ENCODE measurements at places on chromosomes 1 and 21.

- DNase-seq: no peak
Measured at GRCh38 chr1:31145648-31146047, 80.1 kb upstream of the PUM1 start.

DNA sequence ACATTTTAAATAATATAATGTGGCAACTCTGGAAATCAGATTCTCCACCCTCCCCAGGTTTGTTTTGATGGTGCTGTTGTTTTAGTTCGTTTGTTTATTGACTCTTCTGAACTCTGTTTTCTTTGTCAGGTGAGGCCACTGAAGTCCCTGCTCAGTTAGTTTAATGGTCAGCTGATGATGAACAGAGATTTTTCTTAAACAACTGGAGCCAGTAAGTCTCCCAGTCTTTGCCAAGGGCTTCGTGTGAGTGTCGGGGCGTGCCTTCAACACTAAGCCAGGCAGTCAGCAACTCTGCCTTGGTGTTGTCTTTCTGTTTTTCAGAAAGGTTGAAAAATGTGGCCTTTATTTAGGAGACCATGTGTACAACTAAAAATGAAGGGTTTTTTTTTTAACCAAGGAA is 58.9 kb downstream of the TEX35 start:
- no peak for DNase-seq

DNA sequence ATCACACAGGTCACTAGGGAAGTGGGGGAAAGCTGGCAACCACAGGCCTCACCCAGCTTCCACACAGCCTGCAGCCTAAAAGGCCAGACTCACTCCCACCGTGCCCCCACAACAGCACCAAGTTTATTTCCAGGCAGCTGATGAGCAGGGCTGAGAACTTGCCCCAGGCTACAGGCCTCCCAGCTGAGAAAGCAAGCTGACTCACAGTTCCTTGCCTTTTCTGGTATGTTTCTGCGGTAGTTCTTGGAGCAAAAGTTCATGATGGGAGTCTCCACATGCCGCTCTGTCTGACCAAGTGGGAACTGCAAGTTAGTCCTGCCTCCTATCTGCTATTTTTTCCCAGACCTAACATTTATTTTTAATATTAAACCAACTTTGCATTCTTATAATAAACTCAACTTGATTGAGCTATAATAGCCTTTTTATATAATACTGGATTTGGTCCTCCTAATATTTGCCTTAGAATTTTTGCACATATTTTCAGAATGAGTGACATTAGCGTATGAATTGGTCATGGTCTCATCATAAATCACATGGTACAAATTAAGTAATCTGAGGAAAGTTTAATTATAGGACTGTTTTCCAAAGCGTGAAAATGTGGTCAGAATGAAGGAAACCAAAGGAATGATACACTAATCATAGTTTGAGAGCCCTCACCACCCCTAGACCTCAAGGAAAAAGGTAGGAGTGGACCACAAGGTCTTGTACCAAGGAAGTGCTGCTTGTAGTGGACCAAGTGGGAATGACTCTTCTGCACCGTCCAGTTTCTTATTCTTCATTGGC is 30.7 kb downstream of the RPAP2 start:
- DNase-seq: peak; percentile 55

DNA sequence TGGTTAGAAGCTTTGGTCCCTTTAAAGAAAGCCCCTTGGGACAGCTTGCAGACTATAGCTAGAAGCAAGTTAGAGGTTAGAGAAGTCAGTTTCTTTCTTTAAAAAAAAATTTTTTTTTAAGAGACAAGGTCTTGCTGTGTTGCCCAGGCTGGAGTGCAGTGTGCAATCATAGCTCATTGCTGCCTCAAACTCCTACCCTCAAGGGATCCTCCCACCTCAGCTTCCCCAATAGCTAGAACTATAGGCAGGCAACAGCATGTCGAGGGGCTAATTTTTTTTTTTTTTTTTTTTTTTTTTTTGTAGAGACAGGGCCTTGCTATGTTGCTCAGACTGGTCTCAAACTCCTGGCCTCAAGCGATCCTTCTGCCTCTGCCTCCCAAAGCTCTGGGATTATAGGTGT is 44.2 kb upstream of the ZNF326 start:
- DNase-seq: no peak

DNA sequence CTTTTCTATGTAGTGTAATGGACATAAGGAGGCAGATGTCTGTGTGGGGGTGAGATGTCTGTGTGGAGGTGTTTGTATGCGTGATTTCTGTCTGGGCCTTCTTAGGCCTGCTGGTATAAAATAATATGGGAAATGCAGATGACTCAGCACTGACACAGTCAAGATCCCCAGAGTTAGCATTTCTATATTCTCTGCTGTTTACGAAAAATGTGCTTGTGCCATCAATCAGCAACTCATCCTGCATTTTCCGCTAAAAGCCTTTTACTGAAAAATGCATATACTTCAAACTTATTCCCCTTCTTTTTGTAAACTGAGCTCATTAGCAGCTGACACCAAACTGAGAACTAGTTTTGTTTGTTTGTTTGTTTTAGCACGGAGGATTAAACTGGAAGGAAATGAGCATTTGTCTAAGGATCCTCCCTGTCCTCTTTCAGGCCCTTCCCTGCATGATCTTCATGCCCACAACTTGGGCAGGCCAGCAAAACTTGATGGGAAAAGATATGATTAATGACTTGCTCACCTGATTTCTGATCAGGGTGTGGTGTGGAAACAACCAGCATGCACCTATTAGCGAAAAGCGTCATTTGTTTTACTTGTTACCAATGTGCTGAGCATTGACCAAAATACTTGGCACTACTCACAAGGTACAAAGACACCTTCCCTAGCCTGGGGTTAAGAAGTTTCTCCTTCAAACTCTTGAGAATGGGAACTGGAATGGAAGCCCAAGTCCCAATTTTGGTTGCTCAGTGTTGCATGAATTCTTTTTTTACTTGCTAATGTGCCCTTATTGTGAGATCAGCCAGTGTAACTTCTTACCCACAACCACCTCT is 77.4 kb downstream of the NDUFS5 start:
- peak; percentile 68 for DNase-seq

DNA sequence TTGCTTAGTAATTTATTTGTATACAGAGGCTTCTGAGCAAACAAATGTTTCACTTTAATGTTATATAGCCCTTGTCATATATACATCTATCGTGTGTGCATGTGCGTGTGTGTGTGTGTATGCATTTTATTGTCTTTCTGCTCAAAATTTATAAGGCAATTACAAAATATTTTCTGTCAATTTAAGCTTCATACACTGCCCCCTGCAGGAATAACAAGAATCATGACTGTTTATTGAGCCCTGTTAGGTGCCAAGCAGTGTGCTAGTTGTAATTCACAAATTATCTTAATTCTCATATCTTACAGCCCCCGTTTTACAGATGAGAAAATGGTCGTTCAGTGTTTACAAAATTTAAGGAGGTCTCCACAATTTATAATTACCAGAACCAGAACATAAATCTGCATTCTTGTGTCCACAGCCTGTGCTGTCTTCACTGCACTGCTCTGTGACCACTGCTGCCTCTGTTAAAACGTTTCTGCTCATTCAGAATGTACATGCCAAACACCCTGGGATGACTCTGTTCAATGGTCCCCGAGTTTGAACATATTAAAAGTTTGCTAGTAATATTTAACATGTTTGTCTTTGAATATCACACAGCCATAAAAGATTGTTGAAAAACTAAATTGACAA is 181.3 kb downstream of the ATP6V1G3 start:
- DNase-seq: peak; percentile 23

GRCh38 chr1:100883963-100884362 is 10.7 kb downstream of the EXTL2 start:
- DNase-seq: peak; percentile 63

DNA sequence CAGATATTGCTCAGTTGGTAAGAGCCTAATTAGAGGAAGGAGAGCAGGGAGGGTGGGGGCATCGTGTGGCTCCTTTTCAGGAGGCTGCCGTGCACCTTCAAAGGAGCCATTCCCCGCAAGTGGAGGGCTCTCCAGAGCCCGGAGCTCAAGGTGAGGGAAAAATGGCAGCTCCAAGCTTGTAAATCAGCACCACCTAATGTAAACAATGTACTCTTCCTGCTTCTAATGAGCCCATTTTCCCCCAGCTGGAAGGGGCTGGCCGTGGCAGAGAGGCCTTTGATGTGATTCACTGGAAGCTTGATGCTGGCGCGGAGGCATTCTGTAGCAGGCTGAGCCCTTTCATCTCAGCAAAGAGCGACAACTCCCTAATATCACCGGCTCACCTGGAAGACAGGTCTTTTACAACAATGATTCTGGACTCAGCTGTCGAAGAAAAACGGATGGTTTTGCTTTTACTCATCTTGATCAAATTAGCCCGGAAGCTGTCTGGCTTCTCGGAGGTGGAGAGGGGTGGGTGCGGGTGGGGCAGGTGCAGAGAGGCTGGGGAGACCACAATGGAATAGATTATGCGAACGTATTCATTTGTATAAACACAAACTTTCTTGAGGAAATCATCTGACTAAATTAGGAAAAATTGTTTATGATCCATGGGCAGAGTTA is 112.5 kb downstream of the RRAGC start:
- no peak for DNase-seq

- no peak for DNase-seq
Measured at GRCh38 chr1:199678771-199679170, 348.7 kb upstream of the NR5A2 start.

- no peak for DNase-seq
Measured at GRCh38 chr1:53166366-53166765, 23.9 kb upstream of the SLC1A7 start.

DNA sequence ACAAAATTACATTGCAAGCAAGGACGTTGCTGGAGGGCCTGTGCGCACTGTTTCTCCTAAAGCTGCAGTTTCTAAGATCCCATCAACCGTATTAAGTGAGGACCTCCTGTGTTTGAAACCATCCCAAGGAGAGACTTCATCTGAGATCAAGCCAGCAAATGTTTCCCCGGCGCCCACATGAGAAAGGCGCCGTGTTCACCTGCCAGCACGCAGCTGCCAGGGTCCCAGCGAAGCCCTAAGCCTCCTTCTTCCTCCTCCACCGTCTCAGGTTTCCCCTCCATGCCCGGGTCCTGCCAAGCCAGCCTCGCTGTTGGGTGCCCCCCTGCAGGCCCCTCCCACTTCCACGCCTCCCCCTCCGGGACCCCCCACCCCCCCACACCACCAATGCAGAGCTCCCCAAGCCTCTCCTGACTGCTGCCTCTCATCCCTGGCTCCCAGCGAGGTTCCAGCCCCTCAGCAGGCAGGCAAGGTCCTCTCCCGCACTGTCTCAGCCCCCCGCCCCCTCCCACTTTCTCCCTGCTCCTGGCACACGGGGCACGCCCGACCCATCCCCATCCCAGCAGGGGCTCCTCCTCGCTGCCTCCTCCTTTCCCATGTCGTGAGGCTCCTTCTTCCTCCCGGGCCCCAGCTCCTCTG is 8.6 kb upstream of the TFF1 start:
- DNase-seq: no peak

DNA sequence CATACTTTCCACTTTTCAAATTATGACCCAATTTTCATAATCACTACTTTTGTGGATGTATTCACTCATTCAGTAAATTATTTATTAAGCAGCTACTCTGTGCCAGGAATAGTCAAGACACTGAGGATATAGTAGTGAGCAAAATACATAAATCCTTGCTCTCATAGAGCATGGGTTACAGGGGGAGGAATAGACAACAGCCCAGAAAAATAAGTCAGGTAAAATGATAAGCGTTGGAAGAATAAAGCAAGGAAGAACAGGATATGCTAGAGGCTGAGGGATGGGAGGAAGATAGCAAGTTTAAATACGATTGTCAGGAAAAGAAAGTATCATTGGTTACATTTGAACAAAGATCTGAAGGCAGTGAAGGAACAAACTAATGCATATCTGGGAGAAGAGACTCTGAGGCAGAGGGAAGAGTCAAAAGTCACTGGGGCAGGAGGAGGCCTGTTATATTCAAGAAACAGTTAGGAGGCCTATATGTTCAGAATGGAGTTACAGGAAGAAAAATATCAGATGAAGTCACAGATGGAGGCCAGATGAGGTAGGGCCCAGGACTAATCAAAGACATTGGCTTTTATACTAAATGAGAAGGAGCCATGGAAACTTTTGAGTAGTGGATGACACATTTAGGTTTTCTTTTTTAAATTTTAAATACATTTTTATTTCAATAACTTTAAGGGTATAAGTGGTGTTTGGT is 42.9 kb downstream of the SEC22B start:
- DNase-seq: no peak

- DNase-seq: no peak
Measured at GRCh38 chr1:10593750-10594149, 119.0 kb downstream of the PEX14 start.

DNA sequence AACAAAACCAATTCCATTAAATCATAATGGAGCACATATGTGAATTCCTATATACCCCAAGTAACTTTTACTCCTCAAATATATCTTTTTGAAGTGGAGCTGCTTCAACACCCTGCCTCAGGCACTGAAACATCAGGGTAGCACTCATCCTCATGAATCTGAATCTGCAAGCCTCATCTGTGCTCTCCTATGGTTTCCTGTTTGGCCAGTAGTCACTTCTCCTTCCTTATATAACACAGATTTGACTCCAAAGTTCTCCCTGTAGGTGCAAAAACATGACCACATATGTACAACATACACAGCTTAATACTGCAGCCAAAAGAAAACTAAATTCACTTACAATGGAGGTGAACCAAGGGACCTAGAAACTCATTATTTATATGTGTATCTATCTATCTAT is 7.2 kb downstream of the TRIT1 start:
- no peak for DNase-seq

GRCh38 chr1:111471012-111471411 is 2.8 kb upstream of the C1orf162 start:
- DNase-seq: no peak

- no peak for DNase-seq
Measured at GRCh38 chr1:210633636-210634035, 304.9 kb downstream of the HHAT start.

- peak; percentile 90 for DNase-seq
Measured at GRCh38 chr1:59730759-59731478, 83.8 kb upstream of the HOOK1 start.

- DNase-seq: no peak
Measured at GRCh38 chr1:89799495-89799894, 21.3 kb upstream of the LRRC8D start.

DNA sequence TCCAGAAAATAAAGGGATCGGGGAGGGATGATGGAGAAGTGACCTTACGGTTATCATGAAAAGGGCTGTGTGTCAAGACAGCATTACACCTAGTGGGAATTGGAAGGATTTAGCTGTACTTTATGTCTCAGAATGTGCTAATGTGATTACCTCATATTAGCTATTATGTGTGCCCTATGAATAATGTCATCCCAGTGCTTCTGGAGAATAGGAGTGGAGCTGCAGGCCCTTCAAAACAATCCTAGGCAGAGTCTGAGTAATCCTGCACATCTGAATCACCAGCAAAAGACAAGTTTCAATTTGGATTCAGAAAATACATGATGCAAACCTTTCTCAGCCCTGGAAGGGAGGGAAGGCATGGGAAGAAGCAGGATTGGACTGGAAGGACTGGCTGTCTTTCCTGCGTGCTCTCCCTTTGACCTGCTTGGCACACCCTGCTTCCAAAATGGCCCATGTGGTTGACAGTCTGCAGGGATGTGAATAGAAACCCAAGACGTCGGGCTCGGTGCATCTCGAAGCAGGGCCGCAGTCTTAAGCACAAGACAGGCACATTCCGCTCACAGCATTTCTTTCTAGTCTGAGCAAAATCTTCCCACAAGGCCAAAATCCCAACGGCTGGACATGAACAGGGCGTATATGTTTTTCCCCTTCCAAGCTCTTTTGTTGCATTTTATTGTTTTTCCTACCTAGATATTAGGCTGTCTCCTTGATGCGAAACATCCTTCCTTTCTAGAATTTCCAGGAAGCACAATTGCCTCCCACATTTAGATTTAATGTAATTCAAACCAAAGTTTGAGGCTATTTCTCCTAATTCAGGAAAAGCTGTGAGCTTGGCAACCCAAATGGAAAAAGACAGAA is 54.3 kb upstream of the TARBP1 start:
- DNase-seq: peak; percentile 96

- DNase-seq: peak; percentile 81
Measured at GRCh38 chr1:183609759-183610452, 19.6 kb upstream of the NCF2 start.
